Esophagus mucosa (tissue), 1 donor: ENCODE measurements at places on chromosomes 5 and 9.
A peak's percentile ranks its signal among the peaks of the same experiment; 100 is the strongest.

DNA sequence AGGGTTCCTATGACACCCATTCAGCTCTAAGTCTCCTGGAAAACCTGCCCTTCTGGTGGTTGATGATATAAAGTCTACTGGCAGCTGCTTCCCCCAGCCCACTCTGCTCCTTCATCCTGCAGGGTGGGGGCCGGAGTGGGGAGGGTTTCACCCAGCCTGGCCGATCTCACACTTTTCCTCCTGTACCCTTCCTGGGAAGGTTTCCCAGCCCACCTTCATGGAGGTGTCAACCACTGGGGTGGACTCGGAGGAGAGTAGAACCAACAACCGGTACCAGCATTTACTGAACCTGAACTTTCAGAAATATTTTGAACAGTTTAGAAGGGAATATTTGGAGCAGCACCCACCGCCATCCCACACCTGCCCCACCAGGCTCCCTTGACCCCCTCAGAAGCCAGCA lies 30.4 kb downstream of the ROR2 start:
- ATAC-seq, result no peak

GRCh38 chr9:14993061-14993800 lies 83.0 kb upstream of the FREM1 start:
- peak; percentile 59 for ATAC-seq

DNA sequence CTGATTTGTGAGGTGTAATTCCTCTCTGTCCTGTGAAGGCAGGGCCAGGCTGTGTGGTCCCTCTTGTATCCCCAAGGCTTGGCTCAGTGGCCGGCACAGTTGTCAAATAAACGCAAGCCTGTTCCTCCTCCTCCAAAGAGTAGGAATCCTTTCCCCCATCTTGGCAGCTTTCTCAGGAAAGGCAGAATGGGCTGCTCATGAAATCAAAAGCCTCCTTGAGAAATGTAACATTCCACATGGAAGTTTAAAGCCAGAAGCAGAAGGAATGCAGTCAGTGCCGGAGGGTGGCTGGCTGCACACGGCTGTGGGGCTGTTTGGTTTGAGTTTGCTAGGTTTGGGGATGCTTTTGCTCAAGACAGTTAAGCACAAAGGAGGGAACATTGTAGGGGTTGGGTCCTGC lies 34.5 kb upstream of the MED10 start:
- no peak for ATAC-seq

GRCh38 chr9:123315635-123316034 lies 40.4 kb upstream of the CRB2 start:
- no peak for ATAC-seq
